Suprapubic skin (tissue), 4 donors: ENCODE measurements at places on chromosomes 4 and X. TPM values are rescaled to one million over a fixed set of nuclear protein-coding genes. Genes with fewer than 3 reads are reported as not detected.

GRCh38 chrX:39063702-39064101 is 262.4 kb downstream of the MID1IP1 start:
- no peak for DNase-seq
- no peak overlapping the region for H3K4me3 ChIP-seq
- H3K27ac ChIP-seq, result no peak overlapping the region
- H3K27me3 ChIP-seq, result no peaks in the 10 kb centered on the region
- no peaks in the 10 kb centered on the region for H3K4me1 ChIP-seq
- H3K36me3 ChIP-seq, result no peaks in the 10 kb centered on the region

GRCh38 chr4:20354120-20354519 is 102.4 kb downstream of the SLIT2 start:
- H3K27ac ChIP-seq, result no peak overlapping the region
- no peaks in the 10 kb centered on the region for H3K4me1 ChIP-seq
- H3K27me3 ChIP-seq, result no peaks in the 10 kb centered on the region
- H3K36me3 ChIP-seq, result no peaks in the 10 kb centered on the region
- H3K4me3 ChIP-seq, result no peak overlapping the region

DNA sequence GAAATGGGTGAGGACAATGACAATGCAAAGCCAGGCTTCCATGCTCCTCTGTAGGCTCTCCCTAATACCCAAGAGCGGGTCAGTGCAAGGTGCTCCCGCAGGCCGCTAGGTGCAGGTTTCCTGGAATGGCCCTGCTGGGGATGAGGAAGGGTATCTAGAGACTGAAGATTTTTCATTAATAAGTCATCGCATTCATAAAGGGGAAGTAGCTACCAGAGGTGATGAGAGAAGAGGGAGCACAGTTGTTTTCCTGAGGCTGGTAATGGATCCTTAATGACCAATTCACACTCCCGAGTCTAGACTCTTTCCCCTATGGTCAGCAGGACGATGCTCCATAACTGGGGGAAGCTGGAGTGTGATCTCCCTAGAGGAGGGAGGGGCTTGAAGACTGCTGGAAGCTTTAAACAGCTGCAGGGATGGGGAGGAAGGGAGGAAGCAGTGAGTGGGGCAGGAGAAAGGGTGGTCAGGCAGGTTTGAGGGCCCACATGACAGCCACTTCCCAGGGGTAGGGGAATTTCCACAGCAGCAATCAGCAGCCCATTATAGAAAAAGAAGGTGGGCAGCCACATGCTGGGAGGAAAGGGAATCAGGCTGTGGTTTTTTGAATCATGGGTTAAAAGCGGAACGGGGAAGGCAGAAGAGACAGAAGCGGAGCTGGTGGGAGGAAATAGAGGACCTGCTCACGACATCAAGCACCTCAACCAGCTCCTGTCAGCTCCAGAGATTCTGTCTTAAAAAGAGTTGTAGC is 10.2 kb upstream of the ATP6AP2 start:
- H3K4me3 ChIP-seq, result no peak overlapping the region
- no peaks in the 10 kb centered on the region for H3K4me1 ChIP-seq
- H3K27ac ChIP-seq, result no peak overlapping the region
- DNase-seq, result no peak
- no peaks in the 10 kb centered on the region for H3K36me3 ChIP-seq

- no peaks in the 10 kb centered on the region for H3K27me3 ChIP-seq
- H3K4me1 ChIP-seq, result peaks cover 3% of the 10 kb centered on the region
- DNase-seq, result no peak
- no peak overlapping the region for H3K27ac ChIP-seq
- no peak overlapping the region for H3K4me3 ChIP-seq
Observed at GRCh38 chr4:3399277-3400194, 42.2 kb upstream of the HGFAC start.

- no peak overlapping the region for H3K27ac ChIP-seq
- no peaks in the 10 kb centered on the region for H3K4me1 ChIP-seq
- H3K4me3 ChIP-seq, result no peak overlapping the region
- DNase-seq, result no peak
- no peaks in the 10 kb centered on the region for H3K27me3 ChIP-seq
Observed at GRCh38 chr4:108861334-108861733, 98.5 kb upstream of the ETNPPL start.

DNA sequence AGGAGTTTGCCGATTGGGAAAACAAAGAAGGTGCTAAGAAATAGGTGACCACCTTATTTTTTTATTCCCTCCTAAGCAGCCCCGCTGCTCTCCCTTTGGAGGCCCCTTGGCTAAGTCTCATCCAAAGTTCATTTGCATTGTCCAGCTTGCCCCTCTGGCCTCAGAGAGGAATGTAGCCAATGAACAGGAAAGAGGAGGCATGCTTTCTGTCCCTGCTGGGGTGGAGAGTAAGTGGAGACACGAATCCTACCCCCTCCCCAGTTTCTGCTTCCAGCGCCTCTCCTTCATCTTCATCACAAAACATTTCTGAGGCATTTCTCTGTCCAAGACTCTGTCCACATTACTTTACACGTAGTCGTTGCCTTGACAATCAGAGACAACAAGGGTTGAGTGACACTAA is 38.7 kb downstream of the NLGN3 start:
- no peak overlapping the region for H3K4me3 ChIP-seq
- H3K27ac ChIP-seq, result no peak overlapping the region
- H3K36me3 ChIP-seq, result no peaks in the 10 kb centered on the region
- H3K4me1 ChIP-seq, result peaks cover 8% of the 10 kb centered on the region
- H3K27me3 ChIP-seq, result no peaks in the 10 kb centered on the region

DNA sequence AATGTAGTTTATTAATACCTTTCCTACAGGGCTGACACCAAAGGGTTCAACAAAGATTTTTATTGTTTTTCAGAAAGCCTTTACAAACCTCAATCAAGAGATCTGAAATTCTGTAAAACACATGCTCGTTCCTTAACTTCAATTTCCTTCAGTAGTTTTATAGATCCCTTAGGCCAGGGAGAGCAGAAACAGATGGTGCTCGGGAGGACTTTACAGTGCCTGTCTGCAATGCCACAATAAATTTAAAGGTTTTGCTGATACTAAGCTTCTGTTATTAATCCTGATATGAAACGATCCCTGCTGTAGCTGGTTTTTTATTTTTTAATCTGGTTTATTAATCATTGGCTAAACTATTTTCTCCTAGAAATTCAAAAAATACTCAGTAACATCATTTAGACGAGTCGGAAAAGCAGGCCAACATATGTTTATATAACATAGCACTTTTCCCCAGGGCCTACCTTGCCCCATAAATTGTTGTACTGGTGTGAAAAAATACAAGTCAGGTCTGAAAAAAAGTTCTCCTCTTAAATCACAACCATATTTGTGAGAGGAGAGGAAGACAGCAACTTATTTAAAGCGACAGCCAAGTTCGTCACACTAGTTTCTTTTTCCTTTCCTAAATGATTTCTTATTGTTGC is 39.8 kb downstream of the SHISA3 start:
- H3K36me3 ChIP-seq, result no peaks in the 10 kb centered on the region
- no peak overlapping the region for H3K4me3 ChIP-seq
- no peaks in the 10 kb centered on the region for H3K27me3 ChIP-seq
- H3K4me1 ChIP-seq, result no peaks in the 10 kb centered on the region
- no peak overlapping the region for H3K27ac ChIP-seq

GRCh38 chrX:115912372-115912897 is 258.1 kb upstream of the AGTR2 start:
- H3K27ac ChIP-seq, result no peak overlapping the region
- no peaks in the 10 kb centered on the region for H3K4me1 ChIP-seq
- H3K27me3 ChIP-seq, result no peaks in the 10 kb centered on the region
- no peak for DNase-seq
- no peak overlapping the region for H3K4me3 ChIP-seq

DNA sequence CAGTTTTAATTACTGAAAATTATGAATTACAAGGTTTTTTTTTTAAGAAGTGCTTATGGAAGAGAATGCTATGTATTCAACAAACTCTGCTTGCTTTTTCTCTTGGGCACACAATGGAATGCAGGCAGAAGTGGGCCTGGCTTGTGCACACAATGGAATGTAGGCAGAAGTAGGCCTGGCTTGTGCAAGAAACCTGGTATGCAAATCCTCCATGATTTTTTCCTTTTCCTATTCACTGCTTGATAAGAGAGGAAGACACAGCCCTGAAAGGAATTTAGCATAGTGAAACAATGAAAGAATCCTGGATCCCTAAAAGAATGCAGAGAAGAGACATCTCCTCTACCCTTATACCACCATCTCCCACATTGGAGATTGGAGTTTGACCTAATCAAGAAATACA is 138.4 kb downstream of the COL25A1 start:
- H3K4me3 ChIP-seq, result no peak overlapping the region
- H3K27me3 ChIP-seq, result no peaks in the 10 kb centered on the region
- H3K27ac ChIP-seq, result no peak overlapping the region
- DNase-seq, result no peak
- no peaks in the 10 kb centered on the region for H3K36me3 ChIP-seq
- H3K4me1 ChIP-seq, result no peaks in the 10 kb centered on the region

- H3K27me3 ChIP-seq, result peaks cover 19% of the 10 kb centered on the region
- H3K4me1 ChIP-seq, result no peaks in the 10 kb centered on the region
- no peak overlapping the region for H3K27ac ChIP-seq
- no peaks in the 10 kb centered on the region for H3K36me3 ChIP-seq
Observed at GRCh38 chrX:794311-794710, 163.7 kb downstream of the SHOX start.

DNA sequence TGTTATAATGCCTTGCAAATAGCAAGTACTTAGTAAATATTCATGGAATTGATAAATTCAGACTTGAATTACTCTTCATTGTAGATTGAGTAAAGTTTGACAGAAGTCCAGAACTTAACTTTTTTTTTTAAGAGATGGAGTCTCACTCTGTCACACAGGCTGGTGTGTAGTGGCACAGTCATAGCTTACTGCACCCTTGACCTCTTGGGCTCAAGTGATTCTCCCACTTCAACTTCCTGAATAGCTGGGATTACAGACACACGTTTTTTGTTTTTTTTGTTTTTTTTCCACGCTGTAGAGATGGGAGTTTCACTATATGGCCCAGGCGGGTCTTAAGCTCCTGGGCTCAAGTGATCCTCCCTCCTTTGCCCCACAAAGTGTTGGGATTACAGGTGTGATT is 32.1 kb downstream of the UBE2K start:
- no peak overlapping the region for H3K4me3 ChIP-seq
- H3K27me3 ChIP-seq, result no peaks in the 10 kb centered on the region
- H3K4me1 ChIP-seq, result peaks cover 3% of the 10 kb centered on the region
- no peak overlapping the region for H3K27ac ChIP-seq
- DNase-seq, result no peak

DNA sequence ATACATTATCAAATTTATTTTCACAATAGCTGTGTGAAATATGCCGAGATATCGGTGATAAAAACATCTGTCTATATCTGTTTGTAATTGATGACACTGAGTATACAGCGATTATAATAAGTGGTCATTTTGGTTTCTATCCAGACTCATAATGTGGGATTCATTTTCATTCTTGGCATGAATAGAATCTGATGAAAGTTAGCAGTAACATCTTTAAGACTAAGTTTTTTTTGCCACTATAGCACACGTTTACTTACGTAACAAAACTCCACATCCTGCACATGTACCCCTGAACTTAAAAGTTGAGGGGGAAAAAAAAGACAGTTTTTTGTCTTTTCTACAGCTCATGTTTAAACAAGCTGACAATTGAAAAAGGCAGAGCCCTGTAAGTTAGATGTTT is 86.4 kb downstream of the PPA2 start:
- H3K27ac ChIP-seq, result no peak overlapping the region
- no peaks in the 10 kb centered on the region for H3K27me3 ChIP-seq

DNA sequence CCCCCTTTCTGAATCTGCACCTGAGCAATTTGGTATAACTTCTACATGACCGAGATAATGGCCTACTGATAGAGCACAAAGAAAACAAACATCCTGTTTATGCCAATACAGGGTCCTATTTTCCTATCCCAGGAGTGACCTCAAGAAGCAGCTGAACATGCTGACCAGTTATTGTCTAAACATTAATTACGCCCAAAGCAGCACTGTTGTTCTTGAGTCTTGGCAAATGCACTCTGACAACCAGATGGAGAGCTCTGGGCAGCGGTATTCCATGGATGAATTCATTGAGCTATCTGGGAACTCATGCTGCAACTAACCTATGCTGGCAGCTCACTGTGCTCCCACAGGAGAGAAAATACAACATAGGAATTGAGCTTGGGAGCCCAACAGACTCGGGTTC is 52.6 kb downstream of the PCYT1B start:
- no peaks in the 10 kb centered on the region for H3K4me1 ChIP-seq
- no peaks in the 10 kb centered on the region for H3K36me3 ChIP-seq
- no peak overlapping the region for H3K27ac ChIP-seq
- no peak overlapping the region for H3K4me3 ChIP-seq

DNA sequence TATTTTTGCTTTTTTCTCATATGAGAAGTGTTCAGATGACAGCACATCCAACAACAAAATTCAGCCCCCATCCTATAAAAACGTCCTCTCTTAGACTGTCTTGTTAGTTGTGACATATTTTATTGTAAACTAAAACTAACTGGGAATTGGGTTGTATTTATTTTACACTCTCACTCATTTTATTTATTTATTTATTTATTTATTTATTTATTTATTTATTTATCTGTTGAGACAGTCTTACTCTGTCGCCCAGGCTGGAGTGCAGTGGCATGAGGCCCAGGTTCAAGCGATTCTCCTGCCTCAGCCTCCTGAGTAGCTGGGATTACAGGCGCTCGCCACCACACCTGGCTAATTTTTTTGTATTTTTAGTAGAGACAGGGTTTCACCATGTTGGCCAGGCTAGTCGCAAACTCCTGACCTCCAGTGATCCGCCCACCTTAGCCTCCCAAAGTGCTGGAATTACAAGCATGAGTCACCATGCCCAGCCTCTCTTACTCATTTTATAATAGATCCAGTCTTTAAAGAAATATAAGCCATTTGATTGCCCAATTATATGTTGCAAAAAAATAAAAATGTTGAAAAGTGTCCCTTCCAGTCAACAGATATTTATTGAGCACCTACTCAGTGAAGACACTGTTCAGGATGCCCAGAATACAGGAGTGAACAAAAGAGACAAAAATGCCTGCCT is 44.6 kb downstream of the PALLD start:
- no peaks in the 10 kb centered on the region for H3K27me3 ChIP-seq
- DNase-seq, result no peak
- no peak overlapping the region for H3K4me3 ChIP-seq
- no peaks in the 10 kb centered on the region for H3K36me3 ChIP-seq
- H3K27ac ChIP-seq, result no peak overlapping the region

- H3K4me3 ChIP-seq, result no peak overlapping the region
- H3K27me3 ChIP-seq, result no peaks in the 10 kb centered on the region
- no peaks in the 10 kb centered on the region for H3K36me3 ChIP-seq
- no peak overlapping the region for H3K27ac ChIP-seq
- DNase-seq, result no peak
Observed at GRCh38 chr4:137361756-137362470, 170.4 kb downstream of the PCDH18 start.

- no peaks in the 10 kb centered on the region for H3K27me3 ChIP-seq
- H3K36me3 ChIP-seq, result no peaks in the 10 kb centered on the region
- no peak overlapping the region for H3K4me3 ChIP-seq
- DNase-seq, result no peak
- H3K4me1 ChIP-seq, result peaks cover 6% of the 10 kb centered on the region
Observed at GRCh38 chr4:186676531-186677161, 47.0 kb downstream of the FAT1 start.

USP17L21 gene
- total RNA-seq, result not detected

HEPH gene
- total RNA-seq, result 9.3 TPM

XPNPEP2 gene
- 2.3 TPM for total RNA-seq

SHROOM3 gene
- total RNA-seq, result 30.4 TPM

HERC6 gene
- 3.1 TPM for total RNA-seq

TAF9B gene
- total RNA-seq, result 8.9 TPM

RPA4 gene
- 1.9 TPM for total RNA-seq

ALAS2 gene
- not detected for total RNA-seq

ARHGAP6 gene
- 6.7 TPM for total RNA-seq

RTL9 gene
- not detected for total RNA-seq

TMEM150C gene
- 3.2 TPM for total RNA-seq
